ENCODE measurements at places on chromosomes 4 and X.

GRCh38 chr4:121053601-121054143, 18.7 kb downstream of the NDNF start:
- DNase-seq, result no peak

- no peak for DNase-seq
Measured at GRCh38 chrX:68794461-68794860, 34.4 kb upstream of the EFNB1 start.

DNA sequence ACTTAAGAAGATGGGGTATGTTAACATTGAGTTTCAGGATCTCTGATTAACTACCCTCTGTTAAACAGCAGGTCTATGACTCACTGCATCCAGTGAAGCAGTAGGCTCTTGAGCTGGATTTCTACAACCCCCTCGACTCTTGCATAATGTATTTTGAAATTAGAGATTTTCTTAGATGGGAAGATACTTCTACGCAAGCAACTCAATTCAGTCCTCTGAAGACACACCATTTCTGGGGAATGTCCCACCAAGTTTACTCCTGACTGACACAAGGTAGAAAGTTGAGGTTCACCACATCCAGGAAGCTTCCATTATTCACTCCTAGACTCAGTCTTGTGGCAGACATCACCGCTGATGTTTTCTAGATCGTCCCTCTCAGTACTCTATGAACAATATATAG, 12.9 kb downstream of the PALLD start:
- no peak for DNase-seq

GRCh38 chr4:186727977-186728519, 4.4 kb upstream of the FAT1 start:
- no peak for DNase-seq

DNA sequence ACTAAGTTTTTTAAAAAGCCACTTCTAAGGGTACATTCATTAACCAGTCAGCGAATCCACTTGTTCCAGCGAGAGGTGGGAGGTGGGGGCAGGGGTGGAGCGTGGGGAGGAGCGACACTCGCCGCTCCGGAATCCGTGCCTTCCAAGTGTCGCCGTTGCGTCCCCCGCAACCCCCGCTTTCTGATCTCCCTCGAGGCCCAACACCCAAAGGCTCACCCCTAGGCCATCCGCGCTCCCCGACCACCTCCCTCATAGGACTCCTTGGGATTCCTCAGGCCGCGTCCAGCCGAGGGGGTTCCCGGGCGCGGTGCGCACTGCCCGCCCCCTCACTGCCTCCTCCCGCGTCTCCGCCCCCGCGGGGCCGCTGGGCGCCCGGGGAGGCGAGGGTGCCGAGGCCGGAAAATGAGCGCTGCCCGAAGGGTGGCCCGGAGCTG, 108.1 kb upstream of the STOX2 start:
- no peak for DNase-seq

- no peak for DNase-seq
Measured at GRCh38 chr4:6749340-6750171, 33.0 kb upstream of the KIAA0232 start.

- no peak for DNase-seq
Measured at GRCh38 chrX:11205796-11206195, 87.4 kb upstream of the AMELX start.
